NCI-H2171 treated with DMSO at 0.1 percent for 48 hours (cell line): ENCODE measurements at places on chromosomes 12 and 14.
A peak's percentile ranks its signal among the peaks of the same experiment; 100 is the strongest.

GRCh38 chr12:80711866-80712265 lies 4.4 kb downstream of the MYF6 start:
- no peak for DNase-seq

GRCh38 chr12:113889891-113890581 lies 76.1 kb downstream of the RBM19 start:
- DNase-seq, result no peak

DNA sequence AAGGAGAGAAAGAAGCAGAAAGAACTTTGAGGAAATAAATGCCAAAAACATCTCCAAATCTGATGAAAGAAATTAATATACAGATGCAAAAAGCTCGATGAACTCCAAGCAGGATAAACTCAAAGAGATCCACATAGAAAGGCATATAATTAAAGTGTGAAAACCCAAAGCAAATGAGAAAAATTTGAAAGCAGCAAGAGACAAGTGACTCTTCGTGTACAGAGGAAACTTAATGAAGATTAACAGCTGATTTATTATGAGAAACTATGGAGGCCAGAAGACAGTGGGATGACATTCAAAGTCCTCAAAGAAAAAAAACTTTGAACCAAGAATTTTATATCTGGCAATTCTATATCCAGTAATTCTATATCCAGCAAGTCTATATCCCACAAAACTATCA lies 163.0 kb upstream of the TMCC3 start:
- DNase-seq, result peak; percentile 67

- DNase-seq, result no peak
Observed at GRCh38 chr14:95044463-95045105, 112.7 kb downstream of the DICER1 start.

GRCh38 chr12:129332286-129332685 lies 479.0 kb downstream of the GLT1D1 start:
- no peak for DNase-seq

GRCh38 chr12:132461526-132461925 lies 28.4 kb upstream of the FBRSL1 start:
- DNase-seq, result no peak

GRCh38 chr12:7219599-7220243 lies 30.2 kb downstream of the PEX5 start:
- DNase-seq, result peak; percentile 99

- no peak for DNase-seq
Observed at GRCh38 chr12:43206396-43206795, 345.6 kb downstream of the ADAMTS20 start.

GRCh38 chr14:36556811-36557433 lies 25.5 kb downstream of the NKX2-8 start:
- peak; percentile 35 for DNase-seq

DNA sequence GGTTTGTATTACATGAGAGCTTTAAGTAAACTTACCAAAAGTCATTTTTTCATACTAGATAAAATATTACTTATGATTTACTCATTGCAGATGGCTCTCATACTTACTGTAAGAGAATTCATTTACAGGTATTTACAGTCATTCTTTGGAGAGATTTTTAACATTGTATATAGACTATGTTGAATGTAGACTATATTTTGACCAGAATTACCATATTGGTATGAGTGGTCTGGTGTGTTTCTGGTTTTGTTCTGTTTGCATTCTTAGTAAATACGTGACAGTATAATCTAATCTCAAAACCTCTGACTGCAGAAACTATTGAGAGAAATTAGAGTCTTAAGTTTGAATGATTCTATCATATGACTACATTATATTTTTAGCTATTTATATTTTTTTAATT lies 91.1 kb downstream of the USP15 start:
- DNase-seq, result no peak

DNA sequence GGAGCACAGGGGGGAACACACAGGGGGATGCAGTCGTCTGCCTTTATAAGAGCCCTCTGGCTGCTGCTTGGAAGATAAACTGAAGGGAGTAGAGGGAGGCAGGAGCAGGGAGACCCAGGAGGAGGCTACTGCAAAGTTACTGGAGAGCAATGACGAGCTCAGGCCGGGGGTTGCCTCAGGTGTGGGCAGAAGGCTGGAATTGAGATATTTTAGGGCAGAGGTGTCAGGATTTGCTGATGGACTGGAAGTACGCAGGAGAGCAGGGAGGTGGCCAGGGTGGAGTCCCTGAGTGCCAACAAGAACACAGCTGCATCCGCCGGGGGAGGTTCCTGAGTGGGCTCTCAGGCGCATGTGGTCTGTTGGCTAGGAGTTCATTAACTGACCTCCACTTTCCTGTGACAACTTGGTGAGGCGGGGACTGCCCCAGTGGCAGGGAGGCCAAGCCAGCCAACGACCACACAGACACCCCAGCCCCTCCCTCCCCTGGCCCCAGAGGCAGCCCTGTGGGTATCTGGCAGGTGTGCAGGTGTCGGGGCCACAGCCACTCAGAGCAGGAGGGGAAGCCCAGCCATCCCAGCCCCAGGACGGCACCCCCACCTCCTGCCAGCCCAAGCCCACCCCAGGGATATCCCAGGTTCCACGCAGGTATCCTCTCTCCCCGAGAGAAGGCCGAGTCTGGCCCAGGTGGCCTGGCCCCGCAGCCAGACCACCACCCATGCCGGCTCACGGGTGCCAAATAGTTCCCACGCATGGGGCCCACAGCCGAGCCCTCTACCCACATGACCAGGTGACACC lies 85.4 kb downstream of the NCOR2 start:
- DNase-seq, result no peak

DNA sequence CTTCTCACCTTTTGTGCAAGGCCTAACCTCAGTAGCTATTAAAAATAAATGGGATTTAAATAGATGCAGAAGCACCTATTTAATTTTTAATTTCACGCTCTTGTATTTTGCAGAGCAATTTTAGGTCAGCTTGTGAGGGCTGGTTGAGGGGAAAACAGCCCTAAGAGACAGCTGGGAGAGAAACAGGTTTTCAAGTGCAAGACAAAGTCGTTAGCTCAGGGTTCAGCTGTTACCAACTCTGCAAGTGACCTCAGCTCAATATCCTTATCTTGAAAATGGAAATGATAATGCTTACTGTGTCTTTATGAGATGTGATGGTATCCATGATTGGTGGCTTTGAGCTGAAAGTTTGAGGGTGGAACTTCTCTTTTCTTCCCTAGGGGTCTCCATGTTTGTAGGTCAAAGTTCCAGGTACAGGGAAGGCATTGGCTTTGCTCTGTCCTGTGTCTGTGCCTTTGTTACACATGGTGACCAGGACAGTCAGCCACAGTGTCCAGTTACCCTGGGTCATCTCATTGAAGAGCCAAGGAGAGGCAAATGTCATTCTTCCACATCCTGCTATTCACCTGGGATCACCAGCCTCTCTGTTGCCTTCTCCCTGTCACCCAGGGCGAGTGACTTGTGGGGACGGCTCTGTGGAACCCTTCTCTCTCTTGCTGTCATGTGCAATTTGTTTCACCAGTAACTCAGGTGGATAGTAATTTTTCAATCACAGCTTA lies 100.3 kb downstream of the SAMD4A start:
- DNase-seq, result no peak

DNA sequence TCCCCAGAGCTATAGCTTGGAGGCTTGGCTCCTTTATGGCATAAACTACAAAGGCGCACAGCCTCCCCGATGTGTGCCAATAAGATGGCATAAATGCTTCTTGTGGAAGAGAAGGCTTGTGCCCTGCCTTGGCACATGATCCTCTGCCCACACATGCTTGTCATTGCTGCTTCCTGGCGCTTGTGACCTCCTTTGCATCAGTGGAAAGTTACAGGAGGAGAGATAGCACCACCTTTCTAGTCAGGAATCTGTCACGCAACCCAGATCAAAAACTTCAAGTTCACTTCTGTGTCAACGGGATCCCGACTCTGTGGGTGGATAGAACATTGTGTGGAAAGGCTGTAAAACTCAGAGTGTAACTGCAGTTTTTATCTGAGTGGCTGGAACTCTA lies 183.8 kb upstream of the HIF1A start:
- no peak for DNase-seq

DNA sequence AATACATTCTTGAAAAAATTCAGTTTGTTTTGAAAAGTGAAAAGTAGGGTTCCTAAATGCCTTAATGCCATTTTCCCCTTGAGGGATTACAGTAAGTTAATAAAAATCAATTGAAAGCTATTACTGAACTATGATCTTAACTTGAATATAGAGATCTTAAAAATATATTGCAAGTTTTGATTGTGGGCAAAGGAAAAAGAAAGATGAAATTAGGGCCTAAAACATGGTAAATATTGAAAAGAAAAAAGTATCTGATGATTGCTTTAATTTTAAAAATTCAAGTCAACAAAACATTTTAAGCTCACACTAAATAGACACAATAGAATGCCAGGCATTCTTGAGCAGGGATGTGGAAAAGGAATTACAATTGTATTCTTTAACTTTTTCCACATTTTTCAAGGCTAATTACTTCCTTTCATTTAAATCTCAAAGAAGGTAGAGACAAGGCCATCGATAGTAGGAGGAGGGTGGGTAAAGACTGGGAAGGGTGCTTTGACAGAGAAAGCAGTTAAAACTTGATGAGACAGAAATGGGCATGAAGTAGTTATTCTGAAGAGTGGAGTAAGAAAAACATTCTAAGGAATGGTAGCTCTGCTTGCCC lies 294.4 kb downstream of the NELL2 start:
- no peak for DNase-seq

DNA sequence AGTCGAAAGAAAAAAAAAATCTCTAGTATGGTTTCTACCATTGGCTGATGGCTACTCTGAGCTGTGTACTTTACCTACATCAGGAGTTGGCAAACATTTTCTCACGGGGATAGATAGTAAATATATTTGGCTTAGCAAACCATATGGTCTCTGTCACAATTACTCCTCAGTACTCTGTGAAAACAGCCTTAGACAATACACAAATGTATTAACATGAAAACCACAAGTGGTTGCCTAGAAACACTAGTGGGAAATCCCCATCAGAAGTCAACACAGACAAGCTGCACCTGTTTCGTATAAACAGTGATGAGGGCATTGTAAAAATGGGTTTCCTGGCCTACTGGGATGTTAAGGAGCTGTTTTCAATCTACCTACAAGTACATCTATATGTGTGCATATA lies 84.6 kb upstream of the NAV3 start:
- DNase-seq, result peak; percentile 96
